Lung (tissue), 17 donors: ENCODE measurements at places on chromosomes 16 and 17. TPM values are rescaled to one million over a fixed set of nuclear protein-coding genes. Genes with fewer than 3 reads are reported as not detected.

Gene ERCC4
- total RNA-seq, result 10.4 TPM

Gene MEOX1
- total RNA-seq, result 0.31 TPM

Gene ZNF624
- 11.7 TPM for total RNA-seq

Gene ETV4
- 0.54 TPM for total RNA-seq

Gene WNT9B
- total RNA-seq, result 0.15 TPM

Gene MGAT5B
- 0.28 TPM for total RNA-seq

Gene HCRT
- total RNA-seq, result not detected

Gene SEC14L5
- 0.43 TPM for total RNA-seq

Gene CEMP1
- total RNA-seq, result 2.1 TPM

Gene YBX2
- 0.28 TPM for total RNA-seq

Gene TMEM204
- total RNA-seq, result 49.2 TPM

Gene OTOP2
- not detected for total RNA-seq

Gene NOL3
- total RNA-seq, result 25.3 TPM

Gene HIGD1B
- total RNA-seq, result 12.1 TPM

Gene IGF2BP1
- 0.52 TPM for total RNA-seq

Gene SMIM36
- not detected for total RNA-seq

Gene RPRML
- total RNA-seq, result not detected
